KG1 (cell line): ENCODE measurements at places on chromosomes 6 and 20.

DNA sequence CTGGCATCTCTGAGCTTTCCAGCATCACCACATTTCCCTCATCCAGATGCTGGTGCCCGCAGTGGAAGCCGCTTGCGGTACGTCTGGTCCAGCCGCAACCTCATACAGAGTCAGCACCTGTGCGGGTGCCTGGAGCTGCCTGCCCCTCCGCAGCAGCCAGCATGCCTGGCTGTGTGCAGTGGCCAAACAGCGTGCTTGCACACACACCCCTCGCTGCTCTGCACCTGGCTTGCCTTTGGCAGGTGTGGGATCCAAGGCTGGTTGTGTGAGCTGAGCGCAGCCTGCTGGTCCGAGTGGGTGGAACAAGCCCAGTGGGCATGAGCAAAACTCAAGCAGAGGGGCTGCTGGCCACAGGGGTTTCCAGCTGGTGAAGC is 3.1 kb upstream of the HINT3 start:
- no peak for DNase-seq

- no peak for DNase-seq
These were observed 24.4 kb upstream of the ARID1B start for GRCh38 chr6:156752666-156753301.

- DNase-seq, result no peak
These were observed 47.2 kb upstream of the SYNDIG1 start for GRCh38 chr20:24422091-24422760.

DNA sequence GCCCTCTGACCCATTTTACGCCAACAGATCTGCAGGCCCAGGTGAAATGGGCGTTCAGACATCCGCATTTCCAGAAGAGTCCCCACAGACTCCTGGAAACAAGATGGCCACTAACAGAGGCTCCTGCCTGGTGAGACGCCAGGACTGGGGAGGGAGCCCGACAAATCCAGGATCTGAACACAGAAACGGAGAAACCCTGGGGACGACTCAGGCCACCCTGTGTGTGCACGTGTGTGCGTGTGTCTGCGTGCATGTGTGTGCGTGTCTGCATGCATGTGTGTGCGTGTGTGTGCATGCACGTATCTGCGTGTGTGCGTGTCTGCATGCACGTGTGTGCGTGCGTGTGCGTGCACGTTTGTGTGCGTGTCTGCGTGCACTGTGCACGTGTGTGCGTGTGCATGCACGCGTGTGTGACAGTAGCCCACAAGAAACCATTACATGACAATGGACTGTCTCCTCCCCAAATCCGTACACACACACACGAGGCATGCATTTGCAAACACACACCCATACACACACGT is 24.9 kb downstream of the CHRNA4 start:
- DNase-seq, result no peak

DNA sequence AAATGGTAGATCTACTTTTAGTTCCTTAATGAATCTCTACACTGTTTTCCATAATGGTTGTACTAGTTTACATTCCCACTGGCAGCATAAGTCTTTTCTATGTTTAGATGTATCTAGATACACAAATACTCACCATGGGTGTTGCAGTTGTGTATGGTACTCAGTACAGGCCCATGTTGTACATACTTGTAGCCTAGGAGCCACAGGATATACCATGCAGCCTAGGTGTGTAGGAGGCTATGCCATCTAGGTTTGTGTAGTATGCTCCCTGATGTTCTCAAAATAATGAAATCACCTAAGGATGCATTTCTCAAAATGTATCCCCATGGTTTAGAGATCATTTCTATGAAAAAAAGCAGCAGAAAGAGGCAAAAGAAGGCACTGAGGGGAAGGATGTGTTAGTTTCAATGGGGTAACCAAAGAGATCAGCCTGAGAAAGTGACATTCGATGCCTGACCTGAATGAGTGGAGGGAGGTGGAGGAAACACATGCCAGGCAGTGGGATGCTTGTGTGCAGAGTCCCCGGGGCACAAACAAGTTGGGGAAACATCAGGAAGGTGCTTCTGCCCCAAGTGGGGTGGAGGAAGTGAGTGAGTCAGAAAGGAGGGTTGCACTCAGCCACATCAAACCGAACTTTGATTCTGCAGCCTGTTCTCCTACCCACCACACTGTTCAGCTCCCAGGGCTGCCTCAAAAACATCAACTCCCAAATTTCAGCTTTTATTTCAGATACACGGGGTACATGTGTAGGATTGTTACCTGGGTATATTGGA is 191.2 kb downstream of the ZNF217 start:
- DNase-seq, result no peak

DNA sequence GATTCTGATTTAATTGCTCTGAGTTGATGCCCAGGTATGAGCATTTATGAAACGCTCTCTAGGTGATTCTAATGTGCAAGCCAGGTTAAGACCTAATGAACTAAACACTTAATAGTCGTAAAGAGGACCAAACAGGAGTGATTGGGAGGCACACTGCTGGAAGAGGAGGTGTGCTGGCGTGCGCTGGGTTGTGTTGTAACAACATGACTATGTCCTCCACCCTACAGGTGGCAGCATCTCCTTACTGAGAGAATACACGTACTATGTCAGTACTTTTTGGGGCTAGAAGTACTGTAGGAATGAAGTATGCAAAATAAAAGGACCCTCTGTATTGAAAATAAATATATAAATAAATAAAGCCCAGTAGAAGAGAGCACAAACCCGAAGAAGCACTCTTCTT is 11.9 kb downstream of the C6orf89 start:
- DNase-seq, result no peak

DNA sequence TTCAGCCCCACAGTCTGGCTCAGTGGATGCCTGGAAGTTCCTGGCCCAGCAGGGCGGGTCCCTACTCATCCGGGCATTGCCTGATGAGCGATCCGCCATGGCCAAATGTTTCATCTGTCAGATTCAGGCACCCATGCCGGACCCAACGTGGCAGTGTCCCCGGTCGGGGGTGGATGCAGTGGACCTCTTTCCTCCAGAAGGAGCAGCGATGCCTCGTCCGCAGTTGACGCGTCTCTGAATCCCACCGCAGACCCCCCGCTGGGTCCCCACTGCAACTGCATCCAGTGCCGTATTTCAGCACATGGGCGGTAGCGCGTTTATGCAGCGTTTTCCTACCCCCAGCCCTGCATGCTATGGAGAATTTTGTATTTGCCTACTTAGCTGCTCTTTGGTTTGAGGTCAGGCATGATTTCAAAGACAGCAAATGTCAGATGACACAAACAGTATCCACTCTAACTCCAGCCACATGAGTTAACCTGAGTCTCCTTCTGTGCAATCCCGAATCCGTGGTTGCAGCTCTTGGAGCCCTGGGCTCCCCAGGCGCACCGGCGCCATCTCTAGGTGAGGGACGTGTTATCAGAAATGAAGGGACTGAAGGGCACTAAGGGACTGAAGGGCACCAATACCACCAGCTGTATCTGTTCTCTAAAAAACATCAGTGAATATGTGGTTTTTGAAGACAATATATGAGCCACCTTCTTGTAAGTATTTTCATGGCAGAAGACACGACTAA is 72.6 kb upstream of the THBS2 start:
- DNase-seq, result no peak

- no peak for DNase-seq
These were observed 66.5 kb downstream of the ESF1 start for GRCh38 chr20:13718171-13718570.

GRCh38 chr6:161917645-161918044 is 643.8 kb upstream of the AGPAT4 start:
- no peak for DNase-seq

DNA sequence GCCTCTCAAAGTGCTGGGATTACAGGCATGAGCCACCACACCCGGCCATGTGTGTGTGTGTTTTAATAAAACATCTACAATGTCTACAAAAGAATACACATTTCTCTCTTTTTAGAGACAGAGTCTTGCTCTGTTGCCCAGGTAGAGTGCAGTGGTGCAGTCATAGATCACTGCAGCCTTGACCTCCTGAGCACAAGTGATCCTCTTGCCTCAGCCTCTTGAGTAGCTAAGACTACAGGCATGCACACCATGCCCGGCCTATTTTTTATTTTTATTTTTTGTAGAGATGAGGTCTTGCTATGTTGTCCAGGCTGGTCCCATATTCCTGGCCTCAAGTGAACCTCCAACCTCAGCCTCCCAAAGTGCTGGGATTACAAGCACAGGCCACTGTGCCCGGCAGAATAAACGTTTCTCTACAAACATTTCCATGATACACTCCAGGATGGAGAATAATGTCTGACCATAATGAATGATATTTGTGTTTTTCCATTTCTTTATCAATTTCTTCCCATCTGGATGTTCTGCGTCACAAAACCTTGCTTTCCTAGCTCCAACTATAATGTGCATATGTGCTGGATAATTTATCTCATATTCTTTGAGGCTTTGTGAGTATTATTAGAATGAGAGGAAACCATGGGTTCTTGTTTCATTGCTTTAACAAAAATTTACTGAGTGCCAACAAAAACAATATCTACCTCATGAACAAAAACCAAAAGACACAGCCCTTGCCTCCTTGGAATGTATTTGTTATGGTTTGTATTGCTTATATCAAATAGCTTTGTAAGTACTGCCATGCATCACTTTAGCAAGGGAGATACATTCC is 28.6 kb upstream of the CCN2 start:
- DNase-seq, result no peak

DNA sequence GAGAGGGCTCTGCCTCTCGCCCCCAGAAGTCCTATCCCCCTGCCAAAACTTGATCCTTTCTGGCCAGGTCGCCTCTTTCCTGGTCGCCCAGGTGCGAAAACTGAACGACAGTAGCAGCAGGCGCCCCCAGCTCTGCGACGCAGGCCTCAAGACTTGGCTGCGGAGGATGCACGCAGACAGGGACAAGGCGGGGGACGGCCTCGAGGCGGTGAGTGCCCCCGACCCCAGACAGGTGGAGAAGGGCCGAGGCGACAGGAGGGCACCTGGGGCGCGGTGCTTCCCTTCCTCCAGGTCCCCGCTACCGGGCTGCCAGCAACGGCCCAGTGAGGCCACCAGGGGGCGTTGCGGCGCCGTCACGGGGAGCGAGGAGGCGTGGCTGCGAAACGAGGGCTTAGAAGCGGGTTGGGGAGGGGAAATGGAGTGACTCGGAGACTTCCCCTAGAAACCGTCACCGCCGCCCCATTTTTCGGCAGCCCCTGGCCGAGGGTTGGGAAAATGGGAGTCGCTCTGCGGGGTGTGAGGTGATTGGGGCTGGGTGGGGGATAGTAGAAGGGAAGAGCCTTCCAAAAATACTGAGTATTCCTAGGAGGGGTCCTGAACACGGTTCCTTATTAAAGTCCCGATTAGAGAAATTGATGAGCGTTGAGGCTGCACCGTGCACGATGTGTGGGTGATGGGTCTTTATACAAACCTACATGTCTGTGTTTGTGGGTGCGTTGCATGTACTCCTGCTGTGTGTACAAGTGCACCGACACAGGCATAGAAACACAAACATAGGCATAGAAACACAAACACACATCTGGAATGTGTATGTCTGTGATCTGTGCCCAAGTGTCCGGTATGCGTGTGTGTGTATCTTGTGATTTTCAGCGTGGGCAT is 44.6 kb downstream of the ARHGAP40 start:
- DNase-seq, result peak; percentile 61

- DNase-seq, result no peak
These were observed 1005.7 kb downstream of the HACE1 start for GRCh38 chr6:103854059-103854458.

- peak; percentile 50 for DNase-seq
These were observed 300.7 kb downstream of the CLIC5 start for GRCh38 chr6:45714741-45715507.

GRCh38 chr6:114446342-114446741 is 103.5 kb upstream of the HS3ST5 start:
- DNase-seq, result no peak

DNA sequence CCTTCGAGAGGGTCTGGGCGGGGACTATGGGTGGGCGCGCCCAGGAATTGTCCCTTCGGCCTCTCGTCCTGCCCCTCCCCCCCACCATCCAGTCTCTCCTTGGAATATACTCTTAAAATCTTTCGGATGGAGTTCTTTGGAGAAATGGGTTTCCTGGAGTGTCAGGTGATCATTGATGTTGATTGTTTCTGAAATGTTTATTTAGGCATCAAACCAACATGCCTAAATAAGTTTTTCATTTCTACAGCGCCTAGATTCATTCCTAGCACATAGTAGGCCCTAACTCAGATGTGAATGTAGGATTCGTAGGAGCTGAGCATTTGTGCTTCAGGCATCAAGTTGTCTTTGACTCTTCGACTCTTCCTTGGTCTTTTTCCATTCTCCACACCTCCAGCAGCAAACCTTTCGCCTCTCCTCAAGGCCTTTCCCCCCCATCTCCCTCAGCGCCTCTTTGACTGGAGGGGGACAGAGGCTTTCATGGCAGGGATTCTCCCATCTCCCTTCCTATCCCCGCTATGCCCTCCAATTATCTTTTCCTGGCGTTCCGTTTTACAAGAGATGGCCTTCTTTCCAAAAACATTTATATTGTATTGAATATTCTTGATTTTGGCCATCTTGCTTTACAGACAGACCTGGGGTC is 610 bp downstream of the CASP8AP2 start:
- no peak for DNase-seq

GRCh38 chr6:16684195-16684689 is 77.0 kb downstream of the ATXN1 start:
- peak; percentile 53 for DNase-seq

GRCh38 chr20:52060794-52061714 is 130.5 kb downstream of the ZFP64 start:
- no peak for DNase-seq

GRCh38 chr6:118661831-118662230 is 10.4 kb upstream of the CEP85L start:
- no peak for DNase-seq

GRCh38 chr20:46894971-46895905 is 595 bp downstream of the EYA2 start:
- DNase-seq, result no peak

- DNase-seq, result no peak
These were observed 522.0 kb upstream of the GJE1 start for GRCh38 chr6:141610741-141611140.

DNA sequence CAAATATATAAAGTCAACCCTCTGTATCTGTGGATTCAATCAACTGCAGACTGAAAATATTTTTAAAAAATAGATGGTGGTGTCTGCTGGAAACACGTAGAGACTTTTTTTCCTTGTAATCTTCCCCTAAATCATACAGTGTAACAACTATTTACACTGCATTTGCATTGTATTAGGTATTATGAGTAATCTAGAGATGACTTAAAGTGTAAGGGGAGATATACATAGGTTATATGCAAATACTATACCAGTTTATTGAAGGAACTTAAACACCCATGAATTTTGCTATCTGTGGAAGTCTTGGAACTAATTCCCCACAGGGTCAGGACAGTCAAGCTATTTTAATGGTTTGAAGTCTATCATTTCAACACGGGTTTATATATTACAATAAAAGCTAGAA is 10.2 kb downstream of the HDAC2 start:
- DNase-seq, result no peak

DNA sequence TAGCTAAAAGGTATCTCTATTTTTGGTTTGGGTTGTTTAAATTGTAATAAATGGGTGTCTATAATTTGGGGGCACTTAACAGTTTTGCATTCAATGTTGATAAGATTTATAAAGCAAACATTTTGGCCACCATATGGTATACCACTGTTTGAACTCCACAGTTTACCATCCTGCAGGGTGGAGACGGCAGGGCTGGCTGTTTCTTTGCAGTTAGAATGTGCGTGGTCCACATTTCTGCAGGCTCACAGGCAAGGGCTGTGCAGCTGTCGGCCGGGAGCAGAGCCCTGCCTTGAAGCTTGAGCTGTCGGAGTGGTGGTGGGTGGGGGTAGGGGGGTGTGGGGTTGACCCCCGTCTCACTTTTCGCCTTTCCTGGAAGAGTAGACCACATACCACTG is 135.9 kb downstream of the CDH4 start:
- DNase-seq, result no peak
